ENCODE measurements at places on chromosomes 6 and 20.

DNA sequence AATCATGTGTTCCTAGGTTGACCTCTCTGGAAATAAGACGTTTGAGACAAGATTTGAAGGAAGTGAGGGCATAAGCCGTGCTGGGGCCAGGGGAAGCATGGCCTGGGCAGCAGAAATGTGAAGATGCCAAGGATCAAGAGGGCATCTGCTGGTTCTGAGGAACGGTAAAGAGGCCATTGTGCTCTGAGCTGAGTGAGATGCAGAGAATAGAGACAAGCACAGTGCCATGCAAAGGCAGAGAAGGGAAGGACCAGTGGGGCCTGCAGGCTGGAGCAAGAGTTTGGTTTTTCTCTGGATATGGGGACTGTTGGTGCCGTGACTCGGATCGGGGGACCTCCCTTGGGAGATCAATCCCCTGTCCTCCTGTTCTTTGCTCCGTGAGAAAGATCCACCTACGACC lies 50.8 kb downstream of the SMPDL3A start:
- DNase-seq: no peak

DNA sequence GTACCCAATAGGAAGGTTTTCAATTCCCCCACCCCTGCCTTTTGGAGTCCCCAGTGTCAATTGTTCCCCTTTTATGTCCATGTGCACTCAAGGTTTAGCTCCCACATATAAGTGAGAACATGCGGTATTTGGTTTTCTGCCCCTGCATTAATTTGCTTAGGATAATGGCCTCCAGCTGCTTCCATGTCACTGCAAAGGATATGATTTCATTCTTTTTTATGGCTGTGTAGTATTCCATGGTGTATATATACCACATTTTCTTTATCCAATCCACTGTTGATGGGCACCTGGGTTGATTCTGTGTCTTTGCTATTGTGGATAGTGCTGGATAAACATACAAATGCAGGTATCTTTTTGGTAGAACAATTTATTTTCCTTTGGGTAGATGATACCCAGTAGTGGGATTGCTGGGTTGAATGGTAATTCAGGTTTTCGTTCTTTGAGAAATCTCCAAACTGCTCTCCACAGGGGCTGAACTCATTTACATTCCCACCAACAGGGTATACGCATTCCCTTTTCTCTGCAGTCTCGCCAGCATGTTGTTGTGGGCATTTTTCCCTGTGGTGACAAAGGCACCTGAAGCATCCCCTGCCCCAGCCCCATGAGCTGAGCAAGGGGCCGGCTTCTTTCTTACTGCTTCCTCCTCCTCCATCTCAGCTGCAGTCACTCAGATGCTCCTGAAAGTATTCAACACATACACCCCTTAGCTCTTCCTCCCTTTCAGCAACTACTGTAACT lies 66.7 kb downstream of the ELOVL2 start:
- no peak for DNase-seq

GRCh38 chr6:152836523-152836922 lies 85.9 kb downstream of the VIP start:
- DNase-seq: no peak

DNA sequence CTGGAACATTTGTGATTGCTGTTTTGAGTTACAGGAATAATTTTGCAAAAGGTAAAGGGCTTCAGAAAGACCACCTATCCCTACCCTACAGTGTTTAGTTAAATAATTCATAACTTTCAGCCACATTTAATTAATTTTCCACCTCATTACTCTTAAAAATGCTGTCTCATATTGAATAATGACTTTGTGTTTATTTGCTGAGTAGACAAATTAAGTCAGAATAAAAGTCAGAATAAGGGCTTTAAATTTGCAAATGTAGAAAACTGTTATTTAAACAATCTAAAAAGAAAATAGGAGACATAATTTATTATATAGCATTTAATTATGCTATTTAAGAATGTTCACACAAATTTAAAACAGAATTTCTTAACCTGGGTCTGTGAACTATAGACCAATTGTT lies 293.7 kb upstream of the RIMS1 start:
- DNase-seq: no peak

- no peak for DNase-seq
Observed at GRCh38 chr20:6837730-6838129, 70.2 kb downstream of the BMP2 start.

GRCh38 chr6:31762878-31763618 lies 592 bp downstream of the SAPCD1 start:
- DNase-seq: no peak

DNA sequence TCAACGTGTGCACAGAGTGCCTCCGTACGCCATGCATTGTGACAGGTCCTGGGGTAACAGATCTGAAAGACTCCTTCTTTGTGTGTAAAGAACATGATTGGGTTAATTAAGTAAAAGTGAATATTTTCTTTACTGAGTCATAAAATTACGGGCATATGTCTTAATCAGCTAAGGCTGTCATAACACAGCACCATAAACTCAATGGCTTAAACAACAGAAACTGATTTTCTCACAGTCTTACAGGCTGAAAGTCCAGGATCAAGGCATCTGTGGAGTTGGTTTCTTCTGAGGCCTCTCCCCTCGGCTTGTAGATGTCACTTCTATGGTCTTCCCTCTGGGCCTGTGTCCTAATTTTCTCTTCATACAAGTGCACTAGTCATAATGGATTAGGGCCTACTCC lies 176.9 kb downstream of the MTFR2 start:
- no peak for DNase-seq
